ENCODE measurements at places on chromosomes 6 and 20.

DNA sequence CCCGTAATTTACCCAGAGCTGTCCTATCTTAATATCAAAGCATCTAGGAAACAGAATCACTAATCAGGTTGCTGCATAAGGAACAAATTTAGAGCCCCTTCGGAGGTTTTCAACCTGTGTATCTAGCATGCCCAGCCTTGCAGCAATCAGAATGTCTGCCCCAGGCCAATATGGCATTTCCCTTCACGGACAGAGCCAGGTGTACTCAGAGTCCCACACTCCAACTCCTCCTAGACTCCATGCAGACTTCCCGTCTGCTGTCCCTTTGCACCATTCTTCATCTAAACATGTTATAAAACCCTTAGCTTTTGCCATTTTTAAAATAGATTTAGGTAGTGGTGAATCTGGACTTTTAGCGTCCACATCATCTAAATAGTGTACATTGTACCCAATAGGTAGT is 61.0 kb downstream of the ZHX3 start:
- no peak for DNase-seq

- no peak for DNase-seq
Measured at GRCh38 chr6:118889163-118889562, 4.8 kb upstream of the ASF1A start.

GRCh38 chr20:59031564-59032022 is 542 bp downstream of the ATP5F1E start:
- DNase-seq, result peak; percentile 59

DNA sequence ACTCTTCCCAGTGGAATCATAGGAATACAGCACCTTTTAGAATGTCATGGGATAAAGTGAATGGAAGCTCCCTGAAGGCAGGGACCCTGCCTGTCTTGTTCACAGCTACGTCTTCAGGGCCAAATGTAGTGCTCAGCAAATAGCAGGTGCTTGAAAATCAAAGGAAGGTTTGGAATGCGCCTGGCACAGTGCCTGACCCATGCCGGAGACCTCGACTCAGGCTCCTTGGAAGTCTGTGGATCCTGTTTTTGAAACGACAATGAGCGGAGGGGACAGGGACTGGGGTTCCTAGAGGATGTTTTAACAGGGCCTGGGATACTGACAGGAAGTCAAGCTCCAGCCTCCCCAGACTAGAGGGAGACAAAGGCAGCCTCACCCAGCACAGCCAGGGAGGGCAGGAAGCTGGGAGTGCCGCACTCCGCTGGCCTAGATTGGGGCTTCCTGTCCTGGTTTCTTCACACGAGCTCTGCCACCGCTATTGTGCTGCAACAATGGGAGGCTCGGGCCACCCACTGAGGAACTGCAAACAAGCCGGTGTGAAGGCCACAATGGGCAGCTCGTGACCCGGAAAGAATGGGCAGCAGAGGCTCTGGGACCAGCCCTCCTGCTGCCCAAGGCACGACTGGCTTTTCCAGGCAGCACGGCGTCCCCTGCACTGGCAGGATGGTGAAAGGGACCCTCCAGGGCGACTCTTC is 76.7 kb downstream of the PREX1 start:
- no peak for DNase-seq

DNA sequence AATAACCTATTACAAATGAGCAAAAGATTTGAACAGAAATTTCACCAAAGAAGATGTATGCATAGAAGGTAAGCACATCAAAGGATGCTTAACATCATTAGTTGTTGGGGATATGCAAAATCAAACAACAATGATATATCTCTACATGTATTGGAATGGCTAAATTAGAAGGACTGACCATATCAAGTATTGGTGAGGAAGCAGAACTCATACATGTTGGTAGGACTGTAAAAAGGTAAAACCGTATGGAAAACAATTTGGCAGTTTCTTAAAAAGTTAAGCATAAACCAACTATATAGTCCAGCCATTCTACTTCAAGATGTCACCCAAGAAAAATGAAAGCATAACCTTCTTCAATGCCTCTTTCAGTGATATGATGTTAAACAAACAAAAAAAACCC is 114.0 kb downstream of the MYB start:
- DNase-seq, result no peak

DNA sequence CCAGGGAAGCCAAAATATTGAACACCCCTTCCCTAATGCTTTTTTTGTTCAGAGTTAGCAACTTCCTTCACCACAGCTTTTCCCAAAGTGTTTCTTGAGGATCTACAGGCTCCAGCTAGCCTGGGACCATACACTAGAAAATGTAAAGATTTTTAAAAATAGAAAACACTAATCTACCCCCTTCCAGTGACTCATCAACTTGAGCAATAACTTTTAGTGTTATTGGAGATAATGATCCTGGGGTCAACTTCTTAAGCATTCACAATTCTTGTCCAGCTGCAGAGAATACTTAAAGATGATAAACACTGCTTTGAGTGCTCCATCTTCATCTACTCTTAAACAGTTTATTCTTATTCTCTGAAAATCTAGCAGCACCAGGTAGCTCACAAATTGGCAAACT is 131.6 kb downstream of the COL9A1 start:
- DNase-seq, result no peak

DNA sequence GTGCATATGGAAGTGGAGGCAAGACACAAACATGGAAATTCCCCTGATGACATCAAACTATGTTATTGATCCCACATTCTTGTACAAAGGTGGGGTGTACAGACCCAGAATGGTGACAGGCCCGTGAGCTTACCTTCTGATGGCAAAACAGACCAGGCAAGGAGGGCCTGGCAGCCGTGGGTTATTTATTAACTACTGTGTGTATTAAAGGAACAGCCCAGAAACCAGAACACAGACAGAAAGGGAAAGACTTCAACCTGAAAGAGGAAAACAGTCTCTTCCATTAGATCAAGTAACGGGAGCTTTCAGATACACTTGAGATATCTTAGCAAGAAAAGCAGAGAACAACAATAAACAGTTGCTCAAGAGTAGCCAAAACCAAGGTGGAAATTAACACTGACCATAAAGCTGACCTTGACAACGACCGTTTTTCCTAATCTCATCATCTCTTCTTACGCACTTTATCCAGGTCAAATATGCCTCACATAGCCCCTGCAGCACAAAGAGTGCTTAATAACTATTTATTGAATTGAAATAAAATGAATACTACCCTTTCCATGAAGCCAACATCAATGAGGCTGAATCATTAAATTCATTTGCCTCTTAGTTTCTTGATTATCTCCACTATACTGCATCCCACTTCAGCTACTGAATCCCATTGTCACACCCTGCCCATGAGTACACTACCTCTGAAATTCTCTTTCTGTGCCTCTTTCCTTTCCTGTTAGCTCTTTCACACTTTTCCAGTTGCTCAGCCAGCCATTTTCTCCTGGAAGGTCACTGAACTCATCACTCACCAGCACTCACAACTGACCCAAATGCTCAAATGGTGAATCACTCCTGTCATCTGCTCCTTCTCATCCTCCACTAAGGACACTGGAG is 67.4 kb downstream of the MOXD1 start:
- no peak for DNase-seq

- DNase-seq, result no peak
Measured at GRCh38 chr20:1402149-1402548, 9.3 kb upstream of the FKBP1A start.

DNA sequence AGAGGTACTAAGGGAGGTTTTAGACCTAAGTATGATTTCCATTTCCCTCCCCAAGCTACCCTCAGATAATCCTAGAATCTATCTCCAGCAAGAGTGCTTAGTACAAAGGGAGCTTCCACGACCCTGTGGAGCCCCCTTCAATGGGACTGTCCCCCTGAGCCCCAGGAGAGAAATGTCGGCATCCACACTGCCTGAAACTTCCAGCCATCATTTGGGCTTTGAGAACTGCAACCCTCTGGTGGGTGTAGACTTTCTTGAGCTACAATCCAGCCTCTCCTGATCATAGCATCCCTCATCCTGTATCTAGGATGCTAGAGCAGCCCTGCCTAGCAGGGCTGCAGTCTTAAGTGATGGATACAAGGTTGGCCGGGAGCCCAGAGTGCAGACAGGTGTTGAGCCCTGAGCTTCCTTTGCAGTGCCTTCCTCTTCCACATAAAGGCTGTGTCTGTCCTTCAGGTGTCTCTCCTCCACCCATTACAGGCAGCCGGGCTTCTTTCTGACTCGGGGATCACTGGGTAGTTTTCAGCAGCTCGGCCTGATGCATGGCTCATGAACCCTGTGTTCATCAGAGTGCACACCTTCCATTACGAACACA is 424.5 kb downstream of the PREX1 start:
- no peak for DNase-seq

GRCh38 chr6:130831607-130832006 is 4.4 kb downstream of the SMLR1 start:
- no peak for DNase-seq

- no peak for DNase-seq
Measured at GRCh38 chr6:56497240-56497639, 145.4 kb downstream of the DST start.

DNA sequence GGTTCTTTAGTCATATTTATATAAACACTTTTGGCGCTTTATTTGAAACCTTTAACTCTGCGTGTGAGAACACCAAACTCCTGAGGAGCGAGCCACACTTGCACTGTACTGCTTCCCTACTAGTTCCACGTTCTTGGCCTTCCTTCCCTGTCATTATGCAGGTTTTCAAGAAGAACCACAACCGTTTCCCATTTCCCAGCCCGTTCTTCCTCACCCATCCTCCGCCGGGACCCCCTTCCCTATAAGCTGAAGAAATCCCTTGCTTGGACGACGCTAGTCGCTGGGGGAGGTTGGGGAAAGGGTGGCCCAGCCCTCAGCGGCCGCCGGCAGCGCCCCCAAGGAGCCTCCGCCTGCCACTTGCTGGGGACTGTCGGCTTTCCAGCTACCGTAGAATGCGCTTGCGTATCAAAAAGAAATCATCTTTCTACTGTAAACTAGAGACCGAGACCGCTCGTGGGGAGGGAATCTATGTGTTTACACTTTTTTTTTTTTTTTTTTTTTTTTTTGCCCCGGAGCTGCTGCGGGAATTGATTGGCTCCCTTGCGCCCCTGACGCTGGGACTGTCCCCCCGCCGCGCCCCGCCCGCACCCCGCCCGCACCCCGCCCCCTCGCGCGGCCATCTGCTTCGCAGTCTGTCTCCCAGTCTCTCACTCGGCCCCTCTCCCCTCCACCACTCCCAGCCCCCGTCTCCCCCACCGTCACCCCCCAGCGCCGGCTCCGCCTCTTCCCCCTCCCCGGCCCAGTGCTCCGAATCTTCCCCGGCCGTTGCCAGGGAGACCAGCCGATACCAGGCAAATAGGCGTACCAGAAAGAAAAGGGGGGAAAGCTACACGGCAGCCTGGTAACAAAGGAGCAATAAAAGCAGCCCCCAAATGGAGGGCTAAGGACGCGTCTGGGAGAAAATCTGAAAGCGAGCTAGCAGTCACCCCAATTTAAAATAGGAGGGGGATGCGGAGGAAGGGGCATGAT is 2.3 kb upstream of the MARCKS start:
- DNase-seq, result peak; percentile 72

DNA sequence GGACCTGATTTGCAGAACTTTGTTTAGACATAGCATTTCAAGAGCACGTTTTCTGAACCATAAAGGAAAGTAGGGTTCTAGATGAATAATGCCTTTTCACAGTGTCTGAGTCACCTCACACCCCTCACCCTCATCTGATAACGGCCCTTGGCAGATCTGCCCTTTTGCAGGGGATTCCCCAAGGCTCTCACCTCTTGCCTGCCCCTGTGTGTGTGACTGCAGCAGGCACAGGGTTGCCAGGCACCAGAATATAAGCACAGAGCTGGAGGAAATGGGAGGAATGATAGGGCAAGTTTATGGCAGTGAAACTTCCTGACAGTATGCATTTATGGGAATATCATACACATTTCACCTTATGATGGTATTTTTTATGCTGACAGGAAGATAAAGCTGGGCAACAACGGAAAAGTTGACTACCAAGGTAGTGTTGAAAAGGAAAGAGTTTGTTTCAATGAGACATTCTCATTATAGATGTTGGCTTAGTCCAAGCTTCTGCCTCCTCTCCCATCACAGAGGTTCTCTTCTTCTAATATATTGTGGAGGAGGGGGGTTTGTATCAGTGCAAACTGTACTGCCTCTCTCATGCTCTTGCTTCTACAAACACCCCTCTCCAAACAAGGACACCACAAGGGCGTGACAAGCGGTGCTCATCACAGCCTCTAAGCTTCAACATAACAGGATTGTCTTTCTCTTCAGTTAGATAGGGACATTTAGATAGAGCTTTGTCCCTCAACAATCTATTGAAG is 101.5 kb upstream of the BACH2 start:
- peak; percentile 12 for DNase-seq

DNA sequence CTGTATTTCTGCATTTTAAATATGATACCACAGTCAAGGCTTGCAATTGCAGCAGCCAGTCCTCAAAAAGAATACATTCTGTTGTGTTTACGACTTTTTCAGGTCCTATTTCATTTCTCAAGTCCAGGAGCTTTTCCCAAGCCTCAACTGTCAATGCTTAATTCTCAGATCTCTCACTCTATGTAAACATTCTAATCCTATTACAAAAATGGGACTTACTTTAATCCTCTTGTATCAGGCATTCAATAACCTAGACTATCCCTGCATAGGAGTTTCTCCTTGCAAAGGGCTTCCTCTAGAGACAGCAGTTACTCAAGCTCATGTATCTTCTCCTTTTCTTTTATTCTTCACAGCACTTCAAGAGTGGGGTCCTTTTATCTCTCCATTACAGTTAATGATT is 1293.0 kb downstream of the GRIK2 start:
- no peak for DNase-seq

GRCh38 chr6:105896821-105897095 is 189.4 kb upstream of the PRDM1 start:
- no peak for DNase-seq

GRCh38 chr6:160679402-160679769 is 15.3 kb upstream of the LPA start:
- DNase-seq, result no peak

GRCh38 chr20:49835031-49835430 is 22.4 kb downstream of the SLC9A8 start:
- no peak for DNase-seq

- no peak for DNase-seq
Measured at GRCh38 chr20:3037654-3038053, 5.8 kb upstream of the GNRH2 start.

DNA sequence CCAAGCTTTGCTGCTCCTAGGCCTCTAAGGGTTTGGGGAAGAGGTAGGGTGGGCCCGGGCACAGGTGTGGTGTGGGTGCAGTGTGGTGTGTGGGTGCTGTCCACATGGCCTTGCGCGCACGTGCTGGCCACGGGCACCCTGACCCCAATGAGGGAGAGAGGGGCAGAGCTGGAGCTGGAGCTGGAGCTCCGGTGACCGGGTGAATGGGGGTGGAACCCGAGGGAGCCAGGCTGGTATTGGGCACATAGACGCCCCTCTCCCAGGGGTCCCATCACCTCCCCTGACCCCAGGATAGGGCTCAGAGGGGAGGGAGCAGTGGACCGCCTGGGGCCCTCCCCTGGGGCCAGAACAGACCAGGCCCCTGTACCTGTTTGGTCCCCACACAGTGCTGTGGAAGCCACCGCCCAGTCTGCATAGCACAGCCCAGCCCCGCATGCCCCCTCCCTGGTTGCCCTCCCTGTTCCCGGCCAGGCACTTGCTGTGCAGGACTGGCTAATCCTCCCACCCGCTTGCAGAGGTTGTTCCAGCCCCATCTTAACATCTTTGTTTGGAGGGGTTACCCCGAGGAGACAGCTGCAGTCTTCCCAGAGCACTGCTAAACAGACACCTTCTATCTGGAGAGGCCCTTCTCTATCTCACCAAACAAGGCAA is 984 bp downstream of the ADAM33 start:
- DNase-seq, result no peak

All from MM.1S (cell line).